NCI-H1105 treated with DMSO at 0.1 percent for 48 hours (cell line): ENCODE measurements at places on chromosomes 4 and X.

DNA sequence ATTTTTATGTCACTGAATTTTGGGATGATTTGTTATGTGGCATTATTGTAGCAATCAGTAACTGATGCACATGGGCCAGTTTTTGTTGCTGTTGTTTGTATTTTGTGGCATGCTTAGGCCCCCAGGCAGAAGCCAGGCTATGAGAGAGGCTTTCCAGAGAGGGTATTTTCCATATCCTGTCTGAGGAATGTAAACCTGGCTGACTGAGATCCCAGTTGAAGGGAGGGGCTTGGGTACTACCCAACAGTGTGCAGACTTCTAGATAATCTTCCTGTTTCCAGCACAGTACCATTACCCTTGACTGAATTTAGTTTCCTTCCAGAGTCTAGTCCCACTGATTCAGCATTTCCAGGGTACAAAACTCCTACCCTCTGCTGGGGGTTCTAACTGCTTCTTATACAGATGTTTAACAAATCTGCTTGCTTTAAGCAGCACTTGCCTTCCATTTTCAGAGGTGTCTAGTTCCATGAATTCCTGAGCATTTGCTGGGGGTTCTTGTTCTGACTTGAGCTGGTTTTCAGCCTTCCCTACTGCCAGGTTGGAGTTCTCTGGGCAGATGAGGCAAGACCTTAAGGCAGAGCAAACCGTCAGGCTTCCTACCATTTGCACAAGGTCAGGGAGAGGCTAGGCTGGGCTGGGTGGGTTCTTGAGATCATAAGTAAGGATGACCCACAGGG, 104.7 kb upstream of the EGFL6 start:
- no peak for DNase-seq

DNA sequence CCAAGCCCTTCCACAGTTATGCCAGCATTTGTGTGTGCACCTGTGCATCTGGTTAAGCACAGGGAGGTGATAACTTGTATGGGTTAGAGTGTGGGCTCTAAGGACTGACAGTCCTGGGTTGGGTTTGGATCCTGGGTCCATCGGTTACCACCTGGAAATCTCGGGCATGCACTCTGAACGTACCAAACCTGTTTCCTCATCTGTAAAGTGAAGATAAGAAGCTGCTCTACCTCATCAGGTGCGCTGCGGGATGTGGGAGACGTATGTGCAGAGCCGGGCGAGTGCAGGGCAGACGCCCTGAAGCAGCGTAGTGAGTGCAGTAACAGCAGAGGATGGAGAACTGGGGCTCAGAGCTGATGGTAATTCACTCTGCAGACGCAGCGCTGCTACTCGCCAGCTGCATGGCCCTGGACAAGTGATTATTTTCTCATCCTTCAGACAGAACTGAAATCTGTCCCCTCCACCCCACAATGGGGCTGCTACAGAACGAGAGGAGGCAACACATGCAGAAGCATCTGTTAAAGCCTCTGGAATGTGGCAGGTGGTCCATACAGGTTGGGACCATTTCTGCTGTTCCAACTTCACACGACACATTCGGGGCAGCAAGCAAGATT, 64.4 kb downstream of the HADH start:
- no peak for DNase-seq

- DNase-seq, result no peak
Measured at GRCh38 chr4:100367451-100367850, 150.4 kb downstream of the EMCN start.

DNA sequence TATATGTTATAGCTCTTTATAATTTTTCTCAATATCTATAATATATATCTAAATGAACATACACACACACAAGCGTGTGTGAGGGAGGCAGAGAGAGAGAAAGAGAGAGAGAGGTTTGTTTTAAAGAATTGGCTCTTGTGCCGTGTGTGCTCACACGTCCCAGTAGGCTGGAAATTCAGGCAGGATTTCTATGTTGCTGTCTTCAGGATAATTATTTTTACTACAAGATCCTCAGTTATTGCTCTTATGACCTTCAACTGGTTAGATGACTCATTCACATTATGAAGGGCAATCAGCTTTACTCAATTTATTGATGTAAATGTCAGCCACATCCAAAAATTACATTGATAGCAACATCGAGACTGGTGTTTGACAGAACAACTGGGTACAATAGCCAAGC, 1520.7 kb upstream of the PCDH7 start:
- DNase-seq, result no peak

GRCh38 chr4:73156394-73156793, 86.9 kb upstream of the COX18 start:
- DNase-seq, result no peak

DNA sequence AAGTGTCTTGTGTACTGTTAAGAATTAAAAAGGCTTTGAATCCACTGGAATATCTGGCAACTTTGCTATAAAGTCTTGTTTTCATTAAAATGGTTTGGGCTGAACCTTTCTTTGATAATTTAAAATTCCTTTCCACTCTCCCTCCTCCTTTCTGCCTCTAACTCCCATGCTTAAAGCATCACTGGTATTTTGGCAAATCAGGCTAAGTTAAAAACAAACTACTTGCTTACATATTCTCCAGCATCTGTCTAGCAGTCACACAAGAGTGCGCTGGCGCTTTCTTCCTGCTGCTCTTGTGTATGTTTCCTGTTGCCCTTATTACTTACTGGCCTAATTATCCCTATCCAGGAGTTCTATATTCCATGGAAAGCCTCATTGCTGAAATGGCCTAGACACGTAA, 136.6 kb downstream of the VEGFC start:
- DNase-seq, result no peak

GRCh38 chrX:123140454-123140853, 43.6 kb upstream of the GRIA3 start:
- DNase-seq, result no peak

GRCh38 chr4:124044867-124045266, 648.3 kb downstream of the SPRY1 start:
- DNase-seq, result no peak

DNA sequence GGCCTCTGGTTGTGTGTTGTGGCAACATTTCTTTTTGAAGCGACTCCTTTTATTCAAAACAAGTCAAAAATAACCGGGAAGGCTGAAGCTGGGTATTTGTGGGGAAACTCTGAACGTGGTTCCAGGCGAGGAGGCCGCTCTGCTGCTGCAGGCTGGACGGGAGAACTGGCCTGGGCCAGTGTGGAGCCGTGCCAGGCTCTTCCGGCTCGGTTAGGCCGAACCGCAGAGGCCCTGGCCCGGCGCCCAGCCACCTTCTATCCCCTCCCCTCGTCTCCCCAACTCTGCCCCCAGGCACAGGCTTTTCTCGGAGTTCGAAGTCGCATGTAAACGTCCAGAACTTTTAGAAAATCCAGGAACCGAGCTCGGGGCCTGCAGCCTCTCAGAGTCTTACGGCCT, 2.4 kb upstream of the BCOR start:
- no peak for DNase-seq

GRCh38 chr4:169249999-169250398, 20.8 kb downstream of the SH3RF1 start:
- no peak for DNase-seq

- DNase-seq, result no peak
Measured at GRCh38 chrX:74160358-74160757, 143.6 kb upstream of the ZCCHC13 start.

- DNase-seq, result peak; percentile 93
Measured at GRCh38 chr4:1346781-1347409, at the start of gene UVSSA. UVSSA (plus strand) TSS chr4:1347208; CDS start chr4:1348092, 884 bp downstream.

GRCh38 chrX:136810493-136810892, 29.8 kb upstream of the ARHGEF6 start:
- DNase-seq, result no peak

GRCh38 chr4:26323821-26324220, 3.0 kb downstream of the RBPJ start:
- DNase-seq, result no peak

DNA sequence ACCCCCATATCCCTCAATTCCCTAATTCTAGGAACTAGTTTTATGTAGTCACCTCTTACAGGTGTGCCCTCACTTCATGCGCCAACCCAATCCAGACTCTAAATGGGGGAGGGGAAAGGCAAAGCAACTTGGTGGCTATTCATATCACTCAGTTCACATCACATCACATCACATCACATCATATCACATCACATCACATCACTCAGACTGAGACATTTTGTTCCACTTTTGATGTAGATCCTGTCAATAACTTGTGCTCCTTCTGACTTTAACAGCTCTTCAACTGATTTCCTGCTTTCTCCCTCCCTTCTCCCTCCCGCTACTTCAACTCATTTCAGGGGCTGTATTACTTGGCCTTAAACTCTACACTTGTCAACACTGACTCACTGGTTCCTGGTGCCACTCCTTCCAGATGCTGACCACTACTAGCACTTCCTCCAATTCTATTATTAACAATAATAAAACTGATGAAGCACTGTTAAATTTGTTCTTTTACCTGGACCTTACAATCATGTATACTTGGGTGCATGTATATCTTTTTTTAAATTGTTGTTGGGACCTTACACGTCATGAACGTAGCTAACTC, 29.1 kb upstream of the PLS3 start:
- no peak for DNase-seq

- no peak for DNase-seq
Measured at GRCh38 chrX:109623997-109624396, 975 bp downstream of the KCNE5 start.

DNA sequence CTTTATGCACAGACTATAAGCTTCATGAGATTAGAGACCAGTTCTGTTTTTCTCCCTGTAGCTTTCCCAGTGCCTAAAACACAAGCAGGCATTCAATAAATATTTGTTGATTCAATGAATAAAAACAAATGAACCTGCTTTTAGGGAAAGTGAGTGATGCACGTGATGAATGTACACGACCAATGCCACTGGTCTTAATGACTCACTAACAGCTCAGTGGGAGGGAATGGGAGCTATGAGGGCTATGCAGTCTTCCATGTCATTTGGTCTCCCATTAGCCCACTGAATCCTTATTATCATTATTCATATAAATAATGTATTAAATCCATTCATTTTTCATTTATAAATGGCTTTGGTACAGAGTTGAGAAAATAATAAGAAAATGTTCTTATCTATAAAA, 247.4 kb downstream of the FBXO8 start:
- DNase-seq, result peak; percentile 40

- no peak for DNase-seq
Measured at GRCh38 chr4:142539796-142540482, 306.2 kb downstream of the INPP4B start.

- peak; percentile 33 for DNase-seq
Measured at GRCh38 chr4:7103607-7104365, 35.9 kb upstream of the GRPEL1 start.

- DNase-seq, result no peak
Measured at GRCh38 chrX:13339607-13340006, 19.8 kb upstream of the ATXN3L start.

GRCh38 chr4:74181219-74181618, 23.3 kb downstream of the MTHFD2L start:
- DNase-seq, result no peak

GRCh38 chrX:150627957-150628356, 59.5 kb downstream of the MTM1 start:
- DNase-seq, result no peak

DNA sequence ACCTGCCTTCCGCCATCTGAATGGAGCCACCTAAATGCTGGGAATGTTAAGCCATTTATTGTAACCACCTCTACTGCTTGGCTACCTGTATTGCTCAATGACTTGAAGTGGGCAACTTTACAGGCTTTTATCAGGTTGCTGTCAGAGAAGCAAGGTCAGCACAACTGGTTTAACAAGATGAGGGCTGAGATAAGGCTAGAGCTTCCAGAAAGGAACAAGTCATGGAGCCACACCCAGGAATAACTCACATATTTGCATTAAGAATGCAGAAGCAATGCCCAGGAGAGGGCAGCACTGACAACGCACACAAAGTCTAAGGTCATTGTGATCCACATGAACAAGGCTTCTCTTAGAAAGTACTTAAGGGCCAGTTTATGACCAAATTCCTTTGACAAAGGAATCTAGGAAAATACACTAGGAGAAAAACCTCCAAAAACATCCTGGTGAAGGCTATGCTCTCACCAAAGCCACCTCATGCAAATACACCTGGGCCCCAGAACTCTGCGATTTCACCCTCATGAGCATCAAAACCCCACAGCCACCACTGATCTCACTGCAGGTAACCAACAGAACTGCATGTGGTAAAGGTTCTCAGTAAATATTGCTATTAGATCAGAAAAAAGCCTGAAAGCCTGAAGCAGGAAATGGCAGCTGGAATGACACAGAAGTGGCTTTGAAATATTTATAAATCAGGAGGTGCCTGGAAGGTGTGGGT, 15.0 kb upstream of the STS start:
- DNase-seq, result no peak

GRCh38 chr4:8218371-8219031, 19.4 kb downstream of the SH3TC1 start:
- DNase-seq, result peak; percentile 85

- no peak for DNase-seq
Measured at GRCh38 chrX:41024755-41025154, 60.5 kb upstream of the USP9X start.

GRCh38 chr4:75671802-75672421, 1.3 kb downstream of the G3BP2 start:
- no peak for DNase-seq

DNA sequence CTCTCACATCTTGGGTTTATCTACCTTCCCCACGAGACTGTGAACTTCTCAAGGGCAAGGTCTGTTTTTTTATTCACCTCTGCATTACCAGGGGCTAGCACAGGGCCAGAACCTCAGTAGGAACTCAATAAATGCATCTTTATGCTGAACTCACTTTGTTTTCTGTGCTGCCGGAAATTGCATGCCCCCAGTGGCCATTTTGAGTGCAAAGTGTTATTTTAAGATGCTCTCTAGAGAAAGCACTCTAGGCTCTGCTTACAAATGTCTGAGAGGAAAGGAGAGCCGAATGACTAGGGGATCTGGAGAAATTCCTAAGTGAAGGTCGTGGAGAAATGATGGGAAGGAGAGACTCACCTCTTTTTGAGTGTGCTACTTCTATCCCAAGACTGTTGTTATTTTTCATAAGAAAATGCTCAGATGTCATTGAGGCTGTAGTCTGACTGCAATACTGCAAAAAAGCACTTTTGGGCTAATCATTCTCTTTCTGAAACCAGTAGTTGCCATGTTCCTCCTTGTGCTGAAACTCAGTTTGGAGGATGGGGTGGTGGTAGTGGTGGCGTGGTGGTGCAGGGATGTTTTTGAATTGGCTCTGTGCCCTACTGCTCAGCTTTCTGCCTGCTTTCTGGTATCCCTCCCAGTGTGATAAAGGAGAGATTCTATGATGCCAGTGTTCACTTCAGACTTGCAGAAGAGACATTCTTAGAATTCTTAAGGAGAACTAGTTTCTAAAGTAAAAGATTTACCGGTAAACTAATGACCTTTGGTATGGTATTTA, 41.3 kb downstream of the DOCK11 start:
- DNase-seq, result no peak

GRCh38 chrX:103704863-103705262, 5.8 kb upstream of the TMEM31 start:
- no peak for DNase-seq
